CD4-positive, alpha-beta memory T cell (primary cell): ENCODE measurements at places on chromosomes 7 and 10. TPM values are rescaled to one million over a fixed set of nuclear protein-coding genes. Genes with fewer than 3 reads are reported as not detected.

GRCh38 chr10:11212288-11213085, 194.8 kb downstream of the CELF2 start:
- H3K27ac ChIP-seq: peak overlapping the region; percentile 44
- H3K4me1 ChIP-seq: peaks cover 100% of the 10 kb centered on the region
- H3K36me3 ChIP-seq: peaks cover 19% of the 10 kb centered on the region
- H3K27me3 ChIP-seq: no peaks in the 10 kb centered on the region
- H3K4me3 ChIP-seq: no peak overlapping the region
- DNase-seq: no peak

The FOXI2 gene
- not detected for polyA plus RNA-seq

The WNT16 gene
- not detected for polyA plus RNA-seq

The ASB4 gene
- not detected for polyA plus RNA-seq

- H3K36me3 ChIP-seq: no peaks in the 10 kb centered on the region
- H3K27ac ChIP-seq: no peak overlapping the region
- no peaks in the 10 kb centered on the region for H3K4me1 ChIP-seq
- H3K27me3 ChIP-seq: no peaks in the 10 kb centered on the region
- DNase-seq: no peak
Measured at GRCh38 chr7:88109612-88110011, 110.2 kb downstream of the SRI start.
